ENCODE measurements at places on chromosomes 13 and 19. TPM values are rescaled to one million over a fixed set of nuclear protein-coding genes. Genes with fewer than 3 reads are reported as not detected.

The DNMT1 gene
- 40.5 TPM for total RNA-seq

The FFAR2 gene
- total RNA-seq: not detected

The ZNF121 gene
- total RNA-seq: 32.7 TPM

The SBSN gene
- total RNA-seq: not detected

The ERICH4 gene
- not detected for total RNA-seq

The CASP14 gene
- total RNA-seq: not detected

The UPF1 gene
- 67.4 TPM for total RNA-seq

The GRK1 gene
- total RNA-seq: not detected

The EEF1AKMT1 gene
- 8.2 TPM for total RNA-seq

The NOTCH3 gene
- total RNA-seq: 2.0 TPM

The CBY2 gene
- total RNA-seq: not detected

The POMP gene
- total RNA-seq: 85.9 TPM

The ZNF304 gene
- 9.0 TPM for total RNA-seq

The PSG6 gene
- total RNA-seq: not detected

The HAUS5 gene
- total RNA-seq: 8.5 TPM

The BCAM gene
- total RNA-seq: 29.4 TPM

The DCLK1 gene
- 6.7 TPM for total RNA-seq

Measured in vein endothelial cell (primary cell).